ENCODE measurements at places on chromosomes 12 and 14. TPM values are rescaled to one million over a fixed set of nuclear protein-coding genes. Genes with fewer than 3 reads are reported as not detected.

Gene LBHD2
- polyA plus RNA-seq, result not detected

Gene BBS10
- polyA plus RNA-seq, result 7.3 TPM

Gene TAS2R9
- polyA plus RNA-seq, result not detected

Gene IQSEC3
- not detected for polyA plus RNA-seq

DNA sequence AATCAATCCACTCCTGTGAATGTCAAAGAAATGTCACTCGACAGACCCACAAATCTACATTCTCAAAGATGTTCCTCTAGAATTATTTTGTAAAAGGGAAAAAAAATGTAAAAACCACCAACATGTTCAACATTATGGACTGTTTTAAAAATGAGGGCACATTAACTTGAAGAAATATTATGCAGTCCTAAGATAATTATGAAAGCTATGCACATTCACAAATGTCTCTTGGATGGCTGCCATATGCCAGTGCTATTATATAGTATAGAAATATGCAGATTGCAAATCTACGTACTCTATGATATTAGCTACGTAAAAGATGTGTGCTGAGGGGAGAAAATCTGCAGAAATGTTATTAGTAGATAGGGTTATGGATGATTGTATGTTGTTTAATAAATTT is 334.2 kb downstream of the BMP4 start:
- DNase-seq, result no peak

- DNase-seq, result no peak
Measured at GRCh38 chr12:22802883-22803630, 178.1 kb downstream of the ETNK1 start.

- DNase-seq, result peak; percentile 22
Measured at GRCh38 chr12:1660304-1661187, 30.3 kb upstream of the ADIPOR2 start.

DNA sequence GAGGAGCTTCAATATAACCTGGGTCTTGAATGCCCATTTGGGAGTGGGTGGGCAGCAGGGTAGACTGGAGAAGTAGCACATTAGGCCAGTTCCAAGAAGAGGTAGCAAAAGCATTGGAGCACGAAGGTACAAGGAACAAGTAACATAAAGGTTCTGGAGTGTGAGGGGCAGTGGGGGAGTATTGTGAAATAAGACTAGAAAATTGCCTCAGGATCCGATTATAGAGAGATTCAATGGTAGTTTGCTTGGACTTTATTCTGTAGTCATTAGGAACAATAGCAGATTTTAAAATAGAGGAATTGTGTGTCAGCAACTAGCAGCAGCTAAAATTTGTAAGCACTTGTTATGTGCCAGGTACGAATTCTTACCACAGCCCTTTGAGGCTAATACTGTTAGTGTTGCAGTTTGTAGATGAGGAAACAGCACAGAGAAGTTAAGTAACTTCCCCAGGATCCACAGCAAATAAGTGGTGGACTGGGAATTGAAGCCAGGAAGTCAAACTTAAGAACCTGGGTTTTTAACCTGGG is 61.8 kb downstream of the PPFIBP1 start:
- no peak for DNase-seq

GRCh38 chr14:85519661-85520305 is 10.2 kb upstream of the FLRT2 start:
- DNase-seq, result peak; percentile 58

GRCh38 chr12:1044199-1044598 is 53.2 kb downstream of the ERC1 start:
- no peak for DNase-seq

- DNase-seq, result no peak
Measured at GRCh38 chr12:93778306-93778705, 101.1 kb downstream of the CRADD start.

DNA sequence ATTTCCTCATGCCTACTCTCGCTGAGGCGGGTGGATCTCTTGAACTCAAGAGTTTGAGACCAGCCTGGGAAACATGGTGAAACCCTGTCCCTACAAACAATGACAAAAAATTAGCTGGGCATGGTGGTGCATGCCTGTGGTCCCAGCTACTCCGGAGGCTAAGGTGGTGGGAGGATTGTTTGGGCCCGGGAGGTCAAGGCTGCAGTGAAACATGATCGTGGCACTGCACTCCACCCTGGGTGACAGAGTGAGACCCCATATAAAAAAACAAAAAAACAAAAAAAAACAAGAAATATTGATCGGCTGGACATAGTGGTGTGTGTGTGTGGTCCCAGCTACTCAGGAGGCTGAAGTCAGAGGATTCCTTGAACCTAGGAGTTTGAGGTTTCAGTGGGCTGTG is 9.2 kb downstream of the MOAP1 start:
- no peak for DNase-seq

- DNase-seq, result no peak
Measured at GRCh38 chr12:11822081-11822834, 172.8 kb downstream of the ETV6 start.

- no peak for DNase-seq
Measured at GRCh38 chr14:31855262-31855661, 221.8 kb upstream of the ARHGAP5 start.

- no peak for DNase-seq
Measured at GRCh38 chr14:98259881-98260280, 1012.1 kb downstream of the BCL11B start.

GRCh38 chr12:106118381-106119130 is 20.2 kb downstream of the NUAK1 start:
- DNase-seq, result no peak

DNA sequence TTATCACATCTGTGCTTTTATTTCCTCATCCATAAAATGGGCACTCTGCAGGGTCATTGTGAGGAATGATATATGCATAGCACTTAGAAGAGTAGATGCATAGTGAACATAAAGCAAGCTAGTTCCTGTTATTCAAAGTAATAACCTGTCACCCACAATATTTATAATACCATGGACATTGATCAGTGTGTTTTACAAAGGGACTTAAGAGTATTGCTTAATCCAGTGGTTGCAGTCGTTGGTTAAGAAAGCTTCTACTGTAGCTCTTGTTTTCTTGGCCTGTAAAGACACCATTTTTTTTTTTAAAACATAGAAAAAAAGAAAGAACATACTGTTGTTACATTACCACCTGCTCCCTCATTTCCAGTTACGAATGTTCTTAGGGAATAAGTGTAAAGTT is 13.1 kb downstream of the METAP2 start:
- DNase-seq, result no peak

Measured in A549 (cell line).